ENCODE measurements at places on chromosomes 1 and 21.

- DNase-seq, result no peak
Measured at GRCh38 chr1:210441028-210441427, 112.3 kb downstream of the HHAT start.

DNA sequence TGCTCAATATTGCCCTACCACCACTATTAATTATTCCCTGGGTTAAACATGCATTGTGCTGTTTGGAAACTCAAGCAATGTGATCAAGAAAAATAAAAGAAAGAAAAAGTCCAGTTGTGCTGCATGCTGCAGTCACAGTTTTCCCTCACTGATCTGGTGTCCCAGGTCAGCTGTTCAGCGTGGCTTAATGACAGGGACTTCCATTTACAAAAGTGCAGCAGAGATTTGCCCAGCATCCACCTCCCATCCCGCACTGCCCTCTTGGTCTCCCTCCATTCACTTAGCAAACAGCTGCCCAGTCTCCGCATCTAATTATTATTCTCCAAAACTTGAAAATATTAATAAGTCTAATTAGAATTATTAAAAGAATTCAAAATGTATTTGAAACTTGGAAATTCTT, 2.0 kb upstream of the OR2T4 start:
- peak; percentile 17 for DNase-seq

DNA sequence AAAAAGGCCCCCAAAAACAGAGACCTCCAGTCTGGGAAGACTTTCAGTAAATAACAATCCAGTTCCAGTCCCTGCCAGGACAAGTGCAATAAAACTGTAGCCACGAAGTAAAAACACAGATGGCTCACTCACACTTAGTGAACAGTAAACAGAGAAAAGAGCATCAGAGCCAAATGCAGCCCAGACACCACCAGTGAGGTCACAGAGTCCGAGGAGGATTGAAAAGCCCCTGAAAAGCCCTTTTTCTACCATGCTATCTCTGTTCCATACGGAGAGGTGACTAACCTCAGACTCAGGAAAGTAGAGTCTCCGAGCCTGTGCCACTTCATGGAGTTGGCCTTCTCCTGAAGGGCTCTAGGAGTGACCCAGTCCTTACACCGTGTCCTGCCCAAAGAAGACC, 84.5 kb downstream of the COLGALT2 start:
- DNase-seq, result no peak

DNA sequence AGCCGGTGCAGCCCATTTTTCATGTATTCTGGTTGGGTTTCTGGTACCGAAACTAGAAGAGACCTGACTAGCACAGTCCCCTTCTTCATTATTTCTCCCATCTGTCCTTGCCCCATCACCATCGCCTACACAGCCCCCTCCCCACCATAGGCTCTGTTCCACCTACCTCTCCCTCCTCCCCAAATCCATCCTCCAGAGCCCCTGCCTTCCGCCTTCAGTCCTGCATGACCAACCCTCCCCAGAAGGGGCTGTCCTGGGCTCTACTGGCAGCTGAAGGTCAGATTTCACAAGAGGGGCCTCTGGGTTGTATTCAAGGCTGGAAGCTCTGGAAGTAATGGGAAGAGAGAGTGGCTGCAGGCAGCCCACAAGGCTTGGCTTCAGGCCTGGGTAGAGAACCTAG, 55.2 kb downstream of the SDC3 start:
- DNase-seq, result no peak

- no peak for DNase-seq
Measured at GRCh38 chr1:193229136-193229535, 42.7 kb upstream of the B3GALT2 start.

GRCh38 chr21:24939291-24939690, 668.0 kb downstream of the MRPL39 start:
- no peak for DNase-seq

DNA sequence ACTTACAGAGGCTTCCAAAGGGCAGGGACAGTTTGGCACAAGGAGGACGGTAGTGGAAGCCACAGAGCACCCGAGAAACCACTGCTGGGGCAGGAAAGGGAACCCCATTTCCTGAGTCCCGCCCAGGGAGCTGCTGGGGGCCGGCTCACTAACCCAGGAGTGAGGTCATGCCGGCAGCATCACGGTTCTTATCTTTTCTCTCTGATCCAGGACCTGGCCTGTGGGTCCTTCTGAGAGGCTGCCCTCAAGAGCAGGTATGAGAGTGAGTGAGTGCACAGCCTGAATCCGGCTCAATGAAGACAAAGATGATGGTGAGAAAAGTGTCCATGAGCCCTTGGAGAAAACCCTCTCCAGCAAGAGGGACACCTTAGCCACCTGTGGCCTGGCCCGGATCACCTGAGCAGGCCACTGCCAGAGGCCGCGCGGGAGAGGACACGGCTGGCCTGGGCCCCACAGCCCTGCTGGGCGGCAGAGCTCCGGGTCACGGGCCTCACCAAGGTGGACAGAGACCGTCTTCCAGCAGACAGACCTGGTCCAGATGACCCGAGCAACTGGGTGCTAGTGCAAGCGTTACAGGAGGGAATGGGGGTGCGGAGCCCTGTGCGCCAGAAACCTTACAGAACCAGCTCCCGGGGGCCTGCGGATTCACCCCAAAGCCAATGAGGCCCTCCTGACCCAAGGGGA, 94.9 kb downstream of the RIPK4 start:
- DNase-seq, result no peak

GRCh38 chr1:184626076-184627006, 128.3 kb downstream of the EDEM3 start:
- DNase-seq, result no peak

GRCh38 chr1:41313661-41314131, 47.5 kb upstream of the FOXO6 start:
- no peak for DNase-seq

DNA sequence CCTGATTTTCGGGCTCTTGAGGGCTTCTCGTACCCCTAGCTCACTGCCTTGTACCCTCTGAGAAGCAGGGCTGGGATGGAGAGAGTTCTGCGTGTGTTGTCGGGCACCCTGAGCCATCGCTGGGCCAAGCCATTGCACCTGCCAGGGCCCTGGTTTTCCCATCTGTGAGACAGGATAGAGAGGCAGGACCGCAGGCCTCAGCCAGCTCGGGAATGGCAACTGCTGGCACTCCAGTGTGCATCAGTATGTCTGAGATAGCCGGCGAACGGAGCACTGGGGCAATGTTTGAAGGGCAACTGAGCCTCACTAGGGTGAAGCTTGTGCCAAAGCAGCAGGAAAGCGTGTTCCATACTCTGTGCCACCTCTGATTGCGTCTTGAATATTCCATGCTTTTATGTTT, 66.9 kb downstream of the TENT5C start:
- no peak for DNase-seq

DNA sequence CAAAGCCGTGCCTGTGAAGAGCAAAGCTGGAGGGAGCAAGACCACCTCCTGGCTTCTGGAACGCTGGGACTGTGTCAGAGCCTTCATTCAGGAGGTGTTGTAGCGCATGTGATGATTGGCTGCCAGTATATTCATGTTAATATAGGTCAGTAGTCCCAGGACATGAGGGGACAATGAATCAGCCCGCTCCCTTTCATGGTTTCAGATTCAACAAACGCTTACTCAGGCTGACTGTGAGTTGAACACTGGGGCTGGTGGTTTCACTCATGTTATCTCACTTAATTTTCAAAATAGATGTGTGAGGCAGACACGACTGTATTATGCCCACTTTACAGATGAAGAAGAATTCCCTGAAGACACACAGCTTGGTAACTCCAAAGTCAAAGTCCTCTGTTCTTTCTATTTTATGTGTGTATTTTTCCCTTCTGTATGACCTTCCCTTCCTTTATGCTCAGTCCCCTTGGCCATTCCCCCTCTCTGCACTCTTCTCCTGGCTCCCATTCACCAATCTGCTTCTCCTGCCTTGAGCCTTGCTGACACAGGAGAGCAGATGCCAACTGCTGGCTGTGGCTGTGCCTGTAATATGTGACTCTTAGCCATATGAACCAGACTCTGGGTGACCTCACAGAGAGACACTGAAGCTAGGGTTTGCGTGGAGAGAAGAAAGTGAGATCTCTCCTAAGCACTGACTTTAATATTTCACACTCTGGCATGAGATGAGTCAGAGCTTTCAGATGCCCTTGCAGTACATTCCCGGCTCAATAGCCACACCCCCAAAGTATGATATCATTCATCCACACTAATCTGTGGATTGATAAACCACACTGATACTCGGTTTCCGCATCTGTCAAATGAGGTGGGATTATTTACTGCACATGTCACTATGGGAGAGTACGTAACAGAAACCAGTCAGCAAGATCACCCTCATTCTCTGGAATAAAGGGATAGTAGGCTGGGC, 31.4 kb upstream of the KIRREL1 start:
- no peak for DNase-seq

- DNase-seq, result no peak
Measured at GRCh38 chr21:42429856-42430255, 26.2 kb downstream of the UBASH3A start.

DNA sequence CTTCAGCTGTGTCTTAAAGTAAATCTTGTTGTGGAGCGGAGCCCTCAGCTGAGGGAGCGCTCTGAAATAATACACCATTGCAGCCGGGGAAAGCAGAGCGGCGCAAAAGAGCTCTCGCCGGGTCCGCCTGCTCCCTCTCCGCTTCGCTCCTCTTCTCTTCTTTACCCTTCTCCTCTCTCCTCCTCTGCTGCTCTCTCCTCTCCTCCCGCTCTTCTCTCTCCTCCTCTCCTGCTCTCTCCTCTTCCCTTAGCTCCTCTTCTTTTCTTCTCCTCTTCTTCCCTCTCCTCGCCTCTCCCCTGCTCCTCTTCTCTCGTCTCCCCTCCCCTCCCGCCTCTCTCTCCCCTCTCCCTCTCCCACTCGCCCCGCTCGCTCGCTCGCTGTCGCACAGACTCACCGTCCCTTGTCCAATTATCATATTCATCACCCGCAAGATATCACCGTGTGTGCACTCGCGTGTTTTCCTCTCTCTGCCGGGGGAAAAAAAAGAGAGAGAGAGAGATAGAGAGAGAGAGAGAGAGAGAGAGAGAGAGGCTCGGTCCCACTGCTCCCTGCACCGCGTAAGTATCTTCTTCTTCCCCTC, at the start of gene PROX1:
TSS of gene PROX1 (plus strand) at position 47 of the 580 bp plus-strand sequence. CDS start 8,563 bp downstream, outside the sequence.
- DNase-seq, result peak; percentile 73

DNA sequence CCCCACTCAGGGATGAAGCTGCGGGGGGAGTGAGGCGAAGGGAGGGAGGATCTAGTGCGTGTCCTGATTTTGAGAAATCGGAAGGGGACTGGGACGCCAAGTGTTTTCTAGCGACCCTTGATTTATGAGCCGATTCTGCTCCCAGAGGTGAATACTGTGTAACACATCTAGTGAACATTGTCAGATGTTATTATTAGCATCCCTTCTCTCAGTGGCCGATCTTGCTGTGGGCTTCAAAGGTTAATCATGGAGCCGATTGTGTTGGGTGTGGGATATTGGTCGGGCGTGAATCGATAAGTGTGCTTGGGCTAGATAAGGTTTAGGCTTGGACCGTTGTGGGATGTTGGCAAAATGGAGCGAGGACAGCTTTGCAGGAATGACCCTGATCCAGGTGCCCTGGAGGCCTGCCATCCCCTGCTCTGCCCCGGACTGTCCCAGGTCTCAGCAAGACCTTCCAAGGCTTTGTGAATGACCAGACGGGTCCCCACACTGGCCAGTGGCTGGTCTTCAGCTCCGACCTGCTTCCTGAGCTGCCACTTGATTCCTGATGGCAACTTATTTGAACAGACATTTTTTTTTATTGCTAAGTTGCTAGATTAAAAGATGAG, 2.2 kb downstream of the AJAP1 start:
- DNase-seq, result no peak

GRCh38 chr21:21624674-21625073, 626.5 kb downstream of the NCAM2 start:
- no peak for DNase-seq

DNA sequence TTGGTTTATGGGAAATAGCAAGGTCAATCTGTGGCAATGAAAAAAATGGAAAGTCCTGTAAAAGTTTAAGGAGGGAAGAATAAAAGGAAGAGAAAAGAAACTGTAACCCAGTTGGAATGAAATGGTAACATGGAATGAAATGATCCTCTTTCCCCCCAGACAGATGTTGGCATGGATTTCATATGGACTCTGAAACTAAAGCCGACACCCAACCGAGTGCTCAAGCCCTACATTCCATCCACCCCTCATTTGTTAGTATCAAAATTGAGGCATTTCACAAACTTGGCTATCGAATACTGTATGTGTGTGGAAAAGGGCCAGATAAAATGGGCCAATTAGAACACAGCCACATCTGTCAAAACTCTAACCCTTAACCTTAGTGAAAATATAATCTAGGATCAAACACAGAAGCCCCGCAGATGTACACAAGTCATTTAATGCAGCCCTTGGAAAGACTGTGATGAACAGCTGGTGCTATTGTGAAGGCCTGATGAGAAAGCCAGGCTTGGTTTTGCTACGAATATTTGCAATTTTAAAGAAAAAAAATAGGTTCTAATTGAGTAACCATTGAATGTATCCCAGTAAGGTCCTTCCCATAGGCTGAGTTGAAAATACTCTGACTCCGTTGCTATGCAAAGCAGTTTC, 72.6 kb upstream of the RGL1 start:
- no peak for DNase-seq

GRCh38 chr1:234927312-234927970, 201.2 kb downstream of the TOMM20 start:
- DNase-seq, result no peak

DNA sequence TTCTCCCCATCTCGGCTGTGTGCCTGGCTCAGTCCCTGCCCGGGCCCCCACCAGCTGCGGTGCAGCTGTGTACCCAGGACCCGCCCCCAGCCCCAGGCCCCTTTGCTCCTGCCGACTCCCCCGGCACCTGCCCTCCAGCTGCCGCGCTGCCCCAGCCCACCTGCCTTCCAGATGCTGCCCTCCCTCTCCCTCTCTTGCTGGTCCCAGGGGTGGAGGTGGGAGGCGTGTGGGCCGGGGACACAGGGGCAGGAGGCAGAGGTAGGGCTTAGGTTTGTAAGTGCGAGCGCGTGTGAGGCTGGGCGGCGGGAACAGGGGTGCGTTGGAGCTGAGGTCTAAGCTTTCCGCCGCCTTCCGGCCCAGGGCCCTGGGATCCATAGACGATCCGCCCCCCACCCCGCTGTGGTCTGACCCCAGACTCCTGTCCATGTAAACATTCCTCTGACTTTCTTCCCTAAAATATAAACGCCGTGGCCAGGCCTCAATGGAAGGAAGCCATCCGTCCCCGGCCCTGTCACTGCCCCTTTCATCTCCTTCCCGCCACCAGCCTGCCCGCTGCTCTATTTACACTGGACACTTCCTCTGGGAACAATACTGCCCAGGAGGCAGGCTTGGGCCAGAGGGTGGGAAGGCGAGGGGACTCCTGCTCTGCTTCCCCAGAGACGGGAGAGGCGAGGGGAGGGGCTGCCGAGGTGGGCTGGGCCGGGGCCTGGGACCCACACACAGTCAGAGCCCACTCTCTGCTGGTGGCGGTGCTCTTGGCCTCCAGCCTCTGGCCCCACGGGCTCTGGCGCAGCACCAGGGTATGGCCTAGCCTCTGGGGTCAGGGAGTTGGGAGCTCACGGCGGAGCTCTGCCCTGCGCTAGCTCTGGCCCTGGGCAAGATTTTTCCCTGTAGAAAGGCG, 128.3 kb downstream of the CASZ1 start:
- no peak for DNase-seq

Measured in substantia nigra (tissue), 51 donors.